Activated CD8-positive, alpha-beta memory T cell treated with anti-CD3 and anti-CD28 coated beads for 4 hours (primary cell): ENCODE measurements at places on chromosomes 5 and 9.

- no peak for DNase-seq
These were observed 4.6 kb upstream of the ISL1 start for GRCh38 chr5:51378448-51379330.

DNA sequence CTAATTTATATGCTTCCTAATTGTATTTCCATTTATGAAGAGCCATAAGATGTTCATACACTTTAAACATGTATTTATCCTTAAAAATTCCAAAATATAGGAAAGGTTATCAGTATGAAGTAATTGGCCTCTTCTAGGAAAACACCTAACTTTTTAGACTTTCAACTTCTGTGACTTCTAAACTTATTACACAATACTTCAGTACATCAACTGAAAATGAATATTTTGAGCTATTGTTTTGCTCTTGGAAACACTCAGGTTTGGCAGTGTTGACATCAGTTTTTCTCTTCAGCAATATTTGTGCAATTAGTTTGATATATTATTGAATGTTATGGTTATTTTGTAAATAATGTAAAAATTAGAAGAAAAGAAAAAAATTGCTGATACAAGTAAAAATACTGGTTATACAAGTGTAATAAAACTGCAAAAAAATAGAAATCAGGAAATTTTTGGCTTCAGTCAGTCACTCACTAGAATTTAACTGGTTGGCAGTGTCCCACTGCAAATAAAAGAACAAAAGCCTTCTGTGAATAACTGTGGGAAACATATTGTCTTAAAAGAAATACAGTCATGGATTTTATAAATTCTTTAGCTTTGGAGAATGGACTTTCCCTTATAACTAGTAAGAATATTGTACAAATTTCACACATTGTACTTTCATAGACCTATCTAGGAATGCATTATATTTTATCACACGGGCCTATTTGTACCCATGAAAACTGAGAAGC, 635.9 kb downstream of the TLE1 start:
- no peak for DNase-seq

- DNase-seq = no peak
These were observed 29.6 kb downstream of the SPRY4 start for GRCh38 chr5:142295084-142295758.

DNA sequence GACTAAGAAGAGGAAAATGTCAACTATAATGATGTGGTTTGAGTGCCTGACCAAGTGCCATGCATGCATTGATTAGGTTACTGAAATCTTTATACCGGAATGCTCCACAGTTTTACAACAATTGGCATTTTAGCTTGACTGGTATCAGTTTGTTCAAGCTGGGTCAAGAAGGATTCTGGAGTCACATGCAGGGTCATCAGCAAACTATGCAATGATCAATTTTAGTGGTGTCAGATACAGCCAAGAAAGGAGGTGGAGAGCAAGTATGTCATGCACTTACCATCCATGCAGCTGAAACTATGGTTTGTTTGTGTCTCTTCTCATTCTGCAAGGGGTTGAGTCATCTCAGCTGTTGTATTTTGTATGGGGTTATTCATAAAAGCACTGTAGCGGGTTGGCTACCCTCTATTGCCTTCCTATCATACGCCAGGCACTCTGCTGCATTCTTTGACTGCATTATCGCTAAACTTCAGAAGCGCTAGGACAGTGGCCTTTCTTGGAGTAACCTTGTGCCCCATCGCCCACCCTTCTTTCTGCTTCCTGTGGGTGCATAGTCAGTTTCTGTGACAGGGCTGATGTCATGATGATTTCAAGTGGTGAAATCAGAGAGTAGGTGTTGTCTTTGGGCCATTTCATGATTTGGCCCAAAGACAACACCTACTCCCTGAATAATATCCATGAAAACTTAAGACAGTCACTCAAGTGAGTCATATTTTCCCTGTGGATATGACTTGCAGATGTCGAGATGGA, 145.4 kb downstream of the MTX3 start:
- no peak for DNase-seq

- DNase-seq = no peak
These were observed 2.1 kb downstream of the MXD3 start for GRCh38 chr5:177309351-177310191.

DNA sequence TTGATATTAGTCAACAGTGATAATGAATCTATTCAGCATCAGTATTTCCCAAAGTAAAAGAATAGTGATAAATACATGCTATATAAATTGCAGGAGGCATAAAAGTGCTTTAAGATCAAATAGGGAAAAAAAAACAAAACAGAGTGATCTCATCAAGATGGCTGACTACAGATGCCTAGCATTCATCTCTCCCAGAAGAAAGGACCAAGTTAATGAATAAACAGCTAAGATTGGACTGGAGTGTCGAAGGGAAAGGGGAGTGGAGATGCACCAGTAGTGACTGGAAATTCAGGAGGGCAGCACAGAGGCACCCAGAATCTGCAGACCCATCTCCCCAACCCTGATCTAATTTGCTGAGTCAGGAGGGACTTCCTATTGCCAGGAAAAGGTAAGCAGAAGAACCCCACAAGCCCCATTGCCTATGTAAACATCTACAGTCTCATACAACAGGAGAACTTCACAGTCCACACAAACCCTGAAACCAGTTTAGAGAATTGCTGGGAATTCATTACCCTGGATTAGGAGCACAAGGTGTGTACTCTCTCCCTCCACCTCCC, 699.4 kb downstream of the PTPRD start:
- DNase-seq = no peak

DNA sequence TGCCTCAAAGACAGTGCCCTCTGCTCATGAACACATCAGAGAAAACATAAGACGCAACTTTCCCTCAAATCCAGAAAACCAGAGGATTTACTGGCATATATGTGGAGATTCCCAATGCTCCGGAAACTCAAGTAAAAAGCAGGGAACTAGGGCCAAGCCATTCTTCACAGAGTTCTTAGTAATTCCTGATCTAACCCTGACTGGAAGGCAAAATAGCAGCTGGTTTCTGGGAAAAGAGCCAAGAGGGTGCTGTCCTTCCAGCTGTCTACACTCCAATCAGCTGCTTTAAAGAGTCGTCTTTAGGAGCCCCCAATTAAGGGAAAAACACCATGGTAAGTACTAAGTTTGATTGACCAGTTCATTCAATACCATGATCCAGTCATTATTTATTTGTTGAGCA, 49.6 kb downstream of the GNA14 start:
- no peak for DNase-seq

- DNase-seq = peak; percentile 81
These were observed 923 bp upstream of the PLK2 start for GRCh38 chr5:58460732-58461286.
